Cortex of kidney (tissue), 1 donor: ENCODE measurements at places on chromosomes 12 and 14.

- DNase-seq: no peak
Observed at GRCh38 chr12:52867642-52868041, 18.8 kb upstream of the KRT78 start.

DNA sequence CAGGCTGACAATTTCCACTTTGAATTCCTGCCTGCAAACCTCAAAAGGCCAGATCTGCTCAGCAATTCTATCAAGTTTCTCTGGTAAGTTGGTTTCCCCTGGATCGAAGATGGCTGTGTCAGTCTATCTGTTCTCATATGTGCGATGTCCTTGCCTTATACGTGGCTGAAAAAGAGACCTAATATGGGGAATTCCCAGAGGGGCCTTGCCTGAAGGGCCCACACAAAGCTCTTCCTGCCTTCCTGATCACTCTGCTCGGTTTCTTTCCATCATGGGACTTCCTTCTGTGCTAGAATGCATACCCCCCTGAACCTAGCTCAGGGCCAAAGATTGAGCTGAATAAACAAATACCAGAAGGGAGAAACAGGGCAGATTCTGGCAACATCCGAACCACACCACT lies 13.2 kb downstream of the TCL1B start:
- no peak for DNase-seq

DNA sequence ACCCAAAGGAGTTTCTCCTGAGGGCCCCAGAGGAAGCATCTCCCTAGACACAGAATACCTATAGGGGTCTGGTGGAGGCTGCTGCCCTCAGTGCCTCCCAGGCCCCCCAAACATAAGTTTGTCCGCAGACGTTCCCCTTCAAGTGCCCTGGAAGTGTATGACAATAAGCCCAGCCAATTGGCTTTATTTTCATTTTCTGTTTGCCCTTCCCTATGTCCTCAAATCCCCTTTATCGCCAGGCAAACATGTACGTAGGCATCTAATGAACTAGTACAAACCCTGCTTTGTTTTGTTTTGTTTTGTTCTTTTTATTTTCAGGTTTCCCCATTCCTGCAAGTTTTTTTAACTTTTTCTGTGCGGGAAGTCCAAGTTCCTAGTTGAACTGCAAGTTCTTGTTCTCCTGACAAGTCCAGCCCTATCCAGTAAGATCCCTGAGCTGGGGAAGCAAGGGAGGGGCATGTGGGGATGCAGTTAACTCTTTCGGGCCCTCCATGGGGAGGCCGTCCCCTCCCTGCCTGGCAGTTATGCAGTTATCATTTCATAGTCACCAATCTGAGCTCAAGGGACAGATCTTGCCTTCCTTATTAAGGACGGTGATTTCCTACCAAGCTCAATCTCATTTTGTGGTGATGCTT lies 141.9 kb downstream of the KCNA5 start:
- DNase-seq: no peak

- DNase-seq: no peak
Observed at GRCh38 chr14:103194256-103195045, 71.2 kb downstream of the TNFAIP2 start.

GRCh38 chr12:18072723-18073122 lies 17.3 kb downstream of the RERGL start:
- DNase-seq: no peak

- no peak for DNase-seq
Observed at GRCh38 chr12:68861890-68862289, 53.9 kb downstream of the MDM2 start.

- DNase-seq: no peak
Observed at GRCh38 chr12:106287364-106287763, 15.2 kb upstream of the TCP11L2 start.

DNA sequence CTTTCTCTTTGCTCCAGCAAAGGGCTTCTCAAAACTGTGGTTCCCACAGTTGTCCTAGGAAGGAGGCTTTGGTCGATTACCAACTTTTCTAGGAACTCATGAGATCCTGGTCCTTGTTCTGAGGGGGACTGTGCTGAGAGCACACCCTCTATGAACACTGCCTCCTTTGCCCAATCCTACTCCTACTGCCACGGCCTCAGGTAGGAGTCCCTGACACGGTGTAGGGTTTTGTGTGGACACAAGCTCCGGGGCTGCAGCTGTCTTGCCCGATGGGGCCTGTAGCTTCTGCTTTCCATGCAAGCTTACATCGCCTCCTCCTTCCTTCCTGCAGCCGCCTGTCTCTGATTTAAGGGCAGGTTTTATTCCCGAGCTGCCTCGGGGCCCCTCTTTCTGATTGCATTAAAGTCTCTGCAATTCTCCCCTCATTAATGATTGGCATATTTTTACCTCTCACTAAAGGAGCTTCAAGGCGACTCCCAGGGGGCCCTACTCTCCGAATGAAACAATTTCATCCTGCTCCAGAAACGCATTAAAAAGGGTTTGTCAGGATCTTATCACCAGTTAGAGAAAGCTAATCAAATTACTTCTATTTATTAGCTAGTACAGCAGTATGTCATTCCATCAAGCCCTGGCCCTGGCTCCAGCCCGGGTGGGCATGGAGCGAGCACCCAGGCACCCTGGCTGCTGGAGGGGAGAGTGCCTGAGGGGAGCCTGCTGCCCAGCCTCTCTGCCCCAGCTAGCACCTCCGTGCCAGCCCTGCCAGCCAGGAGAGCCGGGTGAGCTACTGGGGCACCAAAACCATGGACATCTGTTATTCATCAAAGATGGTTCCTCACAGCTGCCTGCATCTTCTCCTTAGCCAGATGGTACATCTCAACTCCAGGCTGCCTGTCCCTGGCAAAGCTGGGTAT lies 38.0 kb upstream of the ESRRB start:
- no peak for DNase-seq

DNA sequence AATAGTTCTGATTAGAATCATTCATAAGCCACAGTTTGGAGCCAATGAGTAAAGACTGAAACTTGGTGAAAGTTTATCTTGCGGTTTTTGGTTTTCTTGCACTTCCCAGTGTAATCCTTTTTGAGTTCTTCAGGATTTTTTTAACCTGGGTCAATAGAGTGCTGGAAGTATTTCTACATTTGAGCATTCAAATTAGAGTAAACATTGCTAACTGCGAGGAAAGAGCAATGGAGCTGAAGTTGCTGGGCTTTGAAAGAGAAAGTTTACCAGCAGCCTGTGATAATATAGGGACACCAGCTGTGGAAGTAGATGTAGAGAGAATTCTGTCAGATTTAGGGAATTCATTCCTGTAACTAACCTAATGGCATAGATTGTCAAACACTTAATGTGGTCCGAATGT lies 30.3 kb downstream of the ANO6 start:
- DNase-seq: no peak

DNA sequence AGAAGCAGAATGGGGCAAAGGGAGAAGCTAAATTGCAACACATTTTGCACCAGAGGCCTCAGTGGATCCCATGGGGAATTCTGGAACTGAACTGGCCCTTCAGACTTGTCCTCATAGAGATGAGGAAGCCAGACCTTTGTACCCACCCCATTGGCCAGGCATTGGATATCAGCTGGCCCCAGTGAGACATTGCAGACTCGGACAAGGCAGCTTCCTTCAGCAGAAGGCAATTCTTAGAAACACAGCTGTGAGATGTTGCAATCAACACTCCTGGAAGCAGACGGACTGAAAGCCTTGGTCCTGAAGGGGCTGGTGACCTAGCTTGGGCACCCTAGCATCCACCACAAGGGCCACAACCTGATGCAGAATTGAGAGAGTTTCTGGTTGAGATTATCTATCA lies 218.1 kb downstream of the MSRB3 start:
- no peak for DNase-seq
